Esophagus squamous epithelium (tissue), 5 donors: ENCODE measurements at places on chromosomes 5 and 9. TPM values are rescaled to one million over a fixed set of nuclear protein-coding genes. Genes with fewer than 3 reads are reported as not detected.

DNA sequence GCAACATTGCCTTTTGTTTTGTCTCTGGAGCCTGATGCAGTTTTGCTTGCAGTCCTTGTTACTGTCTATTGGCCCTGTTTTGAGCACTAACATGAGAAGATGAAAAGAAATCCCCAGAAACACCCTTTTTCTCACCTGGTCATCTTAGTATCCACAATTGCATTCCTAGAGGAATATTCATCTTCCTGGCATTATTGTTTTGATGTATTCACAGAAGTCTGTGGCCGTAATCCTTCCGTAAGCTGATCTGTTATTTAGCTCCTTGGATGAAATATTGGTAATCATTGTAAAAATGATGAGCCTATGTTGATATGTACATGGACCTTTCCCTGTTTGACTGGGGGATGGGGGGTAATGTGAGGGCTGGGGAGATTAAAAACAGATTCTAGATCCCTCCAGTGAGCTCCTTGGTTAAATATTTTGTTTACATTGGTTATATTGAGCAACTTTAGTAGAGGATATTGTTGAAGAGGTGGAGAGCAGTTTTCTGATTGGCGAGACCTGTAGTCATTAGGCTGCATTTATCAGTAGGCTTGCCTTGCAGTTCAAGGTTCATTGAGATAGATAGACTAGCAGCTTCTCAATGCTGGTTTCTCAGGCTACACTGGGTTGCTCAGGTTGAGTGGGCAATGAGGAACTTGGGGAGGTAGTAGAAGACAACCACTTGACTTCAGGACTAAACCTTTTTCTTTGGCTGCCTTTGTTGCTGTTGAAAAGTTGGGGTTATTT, 117.5 kb downstream of the MACIR start:
- DNase-seq = no peak

DNA sequence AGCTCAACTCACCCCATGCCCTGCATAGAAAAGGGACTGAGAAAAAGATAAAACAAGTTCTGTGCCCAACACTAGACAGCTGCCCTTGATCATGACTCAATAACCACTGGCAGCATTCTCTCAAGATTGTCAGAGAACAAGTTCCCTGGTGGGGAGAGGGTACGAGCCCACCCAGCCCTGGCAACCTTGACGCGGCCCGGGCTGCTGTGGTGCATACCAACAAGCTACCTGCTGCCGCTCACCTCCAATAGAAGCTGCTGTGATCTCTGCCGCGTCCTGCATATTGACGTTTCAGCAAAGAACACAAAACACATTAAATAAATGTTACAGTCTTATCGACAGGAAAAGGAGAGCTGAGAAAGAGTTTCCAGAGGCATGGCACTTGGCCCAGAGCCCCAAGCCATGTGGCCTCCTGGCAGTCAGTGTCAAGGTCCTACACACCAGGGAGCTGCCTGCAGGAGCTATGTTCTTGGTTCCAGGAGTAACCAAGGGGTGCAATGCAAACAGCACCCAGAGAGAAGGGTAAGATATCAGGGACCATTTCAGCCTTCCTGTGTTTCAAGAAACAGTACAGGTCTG, 28.3 kb downstream of the WHRN start:
- DNase-seq = no peak

- no peak for DNase-seq
Measured at GRCh38 chr5:151313357-151313756, 9.8 kb upstream of the SLC36A3 start.

DNA sequence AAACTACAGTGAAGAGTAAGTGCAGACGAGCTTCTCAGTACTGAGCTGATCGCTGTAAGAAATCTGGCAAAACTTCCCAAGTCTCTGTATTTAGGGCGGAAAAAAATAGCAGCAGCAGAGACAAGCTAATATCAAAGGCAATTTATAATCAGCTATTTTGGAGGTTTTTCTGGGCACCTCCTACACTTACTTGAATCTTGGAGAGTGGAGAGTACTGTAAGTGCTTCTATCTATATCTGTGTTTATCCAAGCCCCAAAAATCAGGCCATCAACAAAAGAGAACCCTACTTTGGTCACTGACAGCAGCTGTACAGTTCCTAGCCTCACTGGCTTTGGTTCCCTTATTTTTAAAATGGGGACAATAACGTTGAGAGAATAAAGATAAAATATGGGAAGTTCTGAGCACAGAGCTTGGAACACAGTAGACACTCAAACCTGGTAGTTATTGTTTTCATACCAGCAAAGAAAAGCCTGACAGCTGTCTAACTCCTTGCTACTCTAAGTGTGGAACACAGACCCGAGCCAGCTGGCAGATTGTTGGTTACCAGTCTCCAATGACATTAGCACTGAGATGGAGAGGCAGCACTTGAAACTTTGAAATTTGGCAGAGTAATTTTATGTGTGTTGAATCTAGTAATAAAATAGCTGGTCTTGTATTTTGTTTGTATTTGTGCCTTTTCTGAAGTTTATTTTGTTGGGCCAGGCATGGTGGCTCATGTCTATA, 96.0 kb upstream of the SLC28A3 start:
- no peak for DNase-seq

DNA sequence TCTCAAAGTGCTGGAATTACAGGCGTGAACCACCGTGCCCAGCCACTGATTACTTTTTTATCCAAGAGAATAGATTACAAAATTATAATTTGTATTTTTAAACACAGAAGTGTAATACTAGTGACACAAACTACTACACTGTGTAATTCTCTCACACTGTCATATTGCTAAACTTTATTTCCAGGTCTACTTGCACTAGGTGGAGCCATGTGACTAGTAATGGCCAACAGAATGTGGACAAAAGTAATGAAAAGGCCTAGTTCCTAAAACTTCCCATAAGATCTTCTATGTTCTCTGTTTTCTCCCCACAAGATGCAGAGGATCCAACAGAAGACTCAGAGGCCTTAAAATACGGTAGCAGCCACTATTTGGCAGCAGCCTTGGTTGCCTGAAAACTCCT, 27.3 kb downstream of the NADK2 start:
- no peak for DNase-seq

The TNC gene
- total RNA-seq = 50.7 TPM
